ENCODE measurements at places on chromosomes 11 and 22. TPM values are rescaled to one million over a fixed set of nuclear protein-coding genes. Genes with fewer than 3 reads are reported as not detected.

DNA sequence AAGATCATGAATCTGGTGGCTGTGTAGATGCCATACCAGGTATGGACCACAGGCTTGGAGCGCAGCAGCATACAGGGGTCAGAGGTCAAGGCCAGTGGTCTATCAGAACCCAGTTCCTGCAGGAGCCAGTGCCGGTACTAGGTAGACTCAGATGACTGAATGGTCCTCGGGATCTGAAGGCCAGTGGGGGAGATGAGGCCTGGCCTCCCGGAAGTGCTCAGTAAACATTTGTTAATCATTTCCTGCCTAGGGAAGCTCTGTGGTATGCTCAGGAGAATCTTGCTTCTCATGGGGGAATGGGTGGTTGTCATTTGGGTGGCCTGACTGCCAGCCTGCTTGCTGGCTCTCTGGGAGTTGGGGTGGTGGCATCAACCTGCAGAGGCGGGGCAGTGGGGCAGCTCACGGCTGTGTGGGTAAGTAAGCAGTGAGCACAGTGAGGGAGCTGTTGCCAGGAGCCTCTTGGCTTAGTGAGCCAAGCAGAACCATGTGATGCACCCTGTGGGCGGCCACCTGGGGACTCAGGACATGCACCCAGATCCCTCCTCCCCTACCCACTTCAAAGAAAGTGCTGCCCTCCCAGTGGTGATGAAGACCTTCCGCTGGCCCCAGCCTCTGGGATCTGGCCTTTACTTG, 33.0 kb downstream of the PTPRJ start:
- H3K4me1 ChIP-seq = peaks cover 10% of the 10 kb centered on the region
- H3K36me3 ChIP-seq = no peaks in the 10 kb centered on the region
- no peak overlapping the region for H3K4me3 ChIP-seq
- H3K27ac ChIP-seq = no peak overlapping the region
- no peaks in the 10 kb centered on the region for H3K27me3 ChIP-seq
- no peak for DNase-seq

DNA sequence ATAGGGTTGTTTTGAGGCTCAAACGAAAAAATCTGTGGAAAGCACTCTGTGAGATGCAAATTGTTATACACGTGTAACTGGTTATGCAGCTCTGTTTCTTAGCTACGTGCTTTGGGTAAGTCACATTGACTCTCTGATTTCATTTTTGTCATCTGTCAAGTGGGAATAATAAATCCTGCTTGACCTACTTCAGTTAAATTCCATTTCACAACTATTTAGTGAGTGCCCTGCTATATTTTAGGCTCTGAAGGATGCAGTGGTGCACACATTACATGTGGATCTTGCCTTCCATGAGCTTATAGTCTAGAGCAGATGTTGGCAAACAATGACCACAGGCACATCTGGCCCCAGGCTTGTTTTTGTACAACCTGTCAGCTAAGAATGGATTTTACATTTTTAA, 133.6 kb upstream of the PLET1 start:
- no peak overlapping the region for H3K4me3 ChIP-seq
- H3K4me1 ChIP-seq = no peaks in the 10 kb centered on the region
- no peak for DNase-seq
- H3K27ac ChIP-seq = no peak overlapping the region
- H3K27me3 ChIP-seq = no peaks in the 10 kb centered on the region

The HTR3B gene
- total RNA-seq = not detected

- no peak overlapping the region for H3K27ac ChIP-seq
- no peak overlapping the region for H3K4me3 ChIP-seq
- H3K36me3 ChIP-seq = no peaks in the 10 kb centered on the region
- peaks cover 51% of the 10 kb centered on the region for H3K4me1 ChIP-seq
Observed at GRCh38 chr11:1570531-1570895, 1.6 kb downstream of the DUSP8 start.

The LBHD1 gene
- total RNA-seq = 5.2 TPM
